ENCODE measurements at places on chromosomes 11 and 22. TPM values are rescaled to one million over a fixed set of nuclear protein-coding genes. Genes with fewer than 3 reads are reported as not detected.

GRCh38 chr11:67387069-67387468 lies 4.7 kb upstream of the RAD9A start:
- 0 out of 2 replicates have a peak, but pooled peaks cover 2% of the 10 kb centered on the region for H3K4me1 ChIP-seq
- no peaks in the 10 kb centered on the region for H3K27me3 ChIP-seq
- DNase-seq, result no peak
- H3K4me3 ChIP-seq, result no peak overlapping the region
- no peak overlapping the region for H3K27ac ChIP-seq

- no peaks in the 10 kb centered on the region for H3K27me3 ChIP-seq
- no peak for DNase-seq
- H3K4me1 ChIP-seq, result peaks cover 4% of the 10 kb centered on the region
- H3K27ac ChIP-seq, result no peak overlapping the region
Observed at GRCh38 chr11:14253421-14253820, 105.6 kb downstream of the RRAS2 start.

GRCh38 chr11:80477178-80477577 lies 1036.3 kb upstream of the TENM4 start:
- no peak for DNase-seq
- H3K4me1 ChIP-seq, result peaks cover 3% of the 10 kb centered on the region
- no peak overlapping the region for H3K4me3 ChIP-seq
- no peak overlapping the region for H3K27ac ChIP-seq

Gene SERPIND1
- polyA plus RNA-seq, result not detected

- no peaks in the 10 kb centered on the region for H3K27me3 ChIP-seq
- no peak overlapping the region for H3K27ac ChIP-seq
- H3K4me1 ChIP-seq, result no peaks in the 10 kb centered on the region
- H3K36me3 ChIP-seq, result no peaks in the 10 kb centered on the region
- H3K4me3 ChIP-seq, result no peak overlapping the region
Observed at GRCh38 chr22:26286091-26286820, 117.0 kb downstream of the SEZ6L start.

- no peaks in the 10 kb centered on the region for H3K4me1 ChIP-seq
- DNase-seq, result no peak
- H3K4me3 ChIP-seq, result no peak overlapping the region
- no peaks in the 10 kb centered on the region for H3K27me3 ChIP-seq
- no peaks in the 10 kb centered on the region for H3K36me3 ChIP-seq
- H3K27ac ChIP-seq, result no peak overlapping the region
Observed at GRCh38 chr11:113329725-113330124, 15.3 kb downstream of the TTC12 start.

DNA sequence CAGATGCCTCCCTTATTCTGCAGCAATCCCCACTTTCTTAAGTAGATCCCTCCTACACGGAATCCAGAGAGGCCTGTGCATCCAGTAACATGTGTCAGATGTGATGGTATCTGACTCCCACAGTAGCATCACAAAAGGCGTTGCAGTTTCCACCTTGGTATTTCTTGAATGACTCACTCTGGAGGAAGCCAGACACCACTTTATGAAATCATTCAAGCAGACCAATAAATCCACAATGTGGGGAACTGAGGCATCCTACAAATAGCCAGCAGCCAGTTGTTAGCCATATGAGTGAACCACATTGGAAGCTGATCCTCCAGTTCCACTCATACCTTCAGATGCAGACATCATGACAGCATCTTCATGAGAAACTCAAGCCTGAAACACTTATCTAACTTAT lies 798.1 kb downstream of the OPCML start:
- no peaks in the 10 kb centered on the region for H3K36me3 ChIP-seq
- H3K27ac ChIP-seq, result no peak overlapping the region
- peaks cover 5% of the 10 kb centered on the region for H3K4me1 ChIP-seq
- H3K27me3 ChIP-seq, result no peaks in the 10 kb centered on the region

DNA sequence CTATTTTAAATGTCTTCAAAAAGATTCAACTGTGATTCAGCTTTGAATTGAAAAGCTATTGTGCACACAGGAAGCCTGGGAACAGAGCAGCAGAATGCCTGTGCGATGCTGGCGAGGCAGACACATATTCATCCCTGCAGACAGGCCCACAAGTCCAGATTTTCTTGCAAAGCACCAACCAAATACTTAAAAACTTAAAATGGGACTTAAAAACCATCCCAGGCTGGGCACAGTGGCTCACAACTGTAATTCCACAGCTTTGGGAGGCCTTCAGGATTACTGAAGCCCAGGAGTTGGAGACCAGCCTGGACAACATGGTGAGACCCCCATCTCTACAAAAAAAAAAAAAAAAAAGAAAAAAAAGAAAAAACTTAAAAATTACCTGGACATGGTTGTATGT lies 122.6 kb upstream of the SERPIND1 start:
- H3K27ac ChIP-seq, result no peak overlapping the region
- no peak overlapping the region for H3K4me3 ChIP-seq
- H3K27me3 ChIP-seq, result no peaks in the 10 kb centered on the region
- no peaks in the 10 kb centered on the region for H3K4me1 ChIP-seq
- no peak for DNase-seq
- no peaks in the 10 kb centered on the region for H3K36me3 ChIP-seq

Gene XRRA1
- polyA plus RNA-seq, result 2.1 TPM

Gene UBASH3B
- polyA plus RNA-seq, result 7.6 TPM

DNA sequence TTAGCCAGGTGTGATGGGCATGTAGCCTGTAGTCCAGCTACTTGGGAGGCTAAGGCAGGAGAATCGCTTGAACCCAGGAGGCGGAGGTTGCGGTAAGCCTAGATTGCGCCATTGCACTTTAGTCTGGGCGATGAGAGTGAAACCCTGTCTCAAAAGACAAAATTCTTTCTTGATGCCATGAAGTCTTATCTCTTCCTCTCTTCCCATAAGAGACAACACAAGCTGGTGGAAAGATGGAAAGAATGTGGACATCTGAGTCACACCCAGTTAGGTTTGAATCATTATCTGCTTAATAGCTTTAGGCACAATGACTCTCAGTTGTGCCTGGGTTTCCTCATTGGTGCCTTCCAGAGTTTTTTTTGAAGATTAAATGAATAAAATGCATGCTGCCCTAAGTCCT lies 35.3 kb downstream of the KREMEN1 start:
- no peak overlapping the region for H3K4me3 ChIP-seq
- DNase-seq, result no peak
- peaks cover 3% of the 10 kb centered on the region for H3K4me1 ChIP-seq

DNA sequence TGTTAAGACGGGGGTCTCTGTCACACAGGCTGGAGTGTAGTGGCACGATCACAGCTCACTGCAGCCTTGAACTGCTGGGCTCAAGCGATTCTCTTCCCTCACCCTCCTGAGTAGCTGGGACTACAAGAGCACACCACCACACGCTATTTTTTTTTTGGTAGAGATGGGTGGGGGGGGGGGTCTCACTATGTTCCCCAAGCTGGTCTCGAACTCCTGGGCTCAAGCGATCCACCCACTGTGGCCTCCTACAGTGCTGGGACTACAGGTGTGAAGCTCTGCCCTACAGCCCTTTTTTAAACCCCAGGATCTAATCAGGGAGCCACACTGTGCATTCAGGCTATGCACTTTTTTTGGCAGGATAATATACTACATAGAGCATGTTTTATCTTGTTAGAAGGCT lies 1.4 kb upstream of the DHCR7 start:
- H3K4me1 ChIP-seq, result peaks cover 19% of the 10 kb centered on the region
- peaks cover 5% of the 10 kb centered on the region for H3K36me3 ChIP-seq
- H3K27ac ChIP-seq, result no peak overlapping the region
- no peak for DNase-seq
- peak overlapping the region; percentile 95 for H3K4me3 ChIP-seq

Gene THY1
- polyA plus RNA-seq, result 2,479 TPM

- DNase-seq, result peak; percentile 79
- no peak overlapping the region for H3K27ac ChIP-seq
- peaks cover 9% of the 10 kb centered on the region for H3K4me1 ChIP-seq
- no peaks in the 10 kb centered on the region for H3K36me3 ChIP-seq
- peak overlapping the region; percentile 43 for H3K4me3 ChIP-seq
Observed at GRCh38 chr11:113474362-113475159, 637 bp downstream of the DRD2 start.

- no peaks in the 10 kb centered on the region for H3K36me3 ChIP-seq
- H3K4me1 ChIP-seq, result no peaks in the 10 kb centered on the region
- H3K27ac ChIP-seq, result no peak overlapping the region
- no peak overlapping the region for H3K4me3 ChIP-seq
Observed at GRCh38 chr22:22099194-22099486, 116.6 kb upstream of the TOP3B start.

- no peaks in the 10 kb centered on the region for H3K27me3 ChIP-seq
- DNase-seq, result no peak
- no peaks in the 10 kb centered on the region for H3K4me1 ChIP-seq
Observed at GRCh38 chr11:110454609-110455008, 24.9 kb downstream of the FDX1 start.

Gene HEPN1
- polyA plus RNA-seq, result not detected

Gene SOX10
- 3.8 TPM for polyA plus RNA-seq

DNA sequence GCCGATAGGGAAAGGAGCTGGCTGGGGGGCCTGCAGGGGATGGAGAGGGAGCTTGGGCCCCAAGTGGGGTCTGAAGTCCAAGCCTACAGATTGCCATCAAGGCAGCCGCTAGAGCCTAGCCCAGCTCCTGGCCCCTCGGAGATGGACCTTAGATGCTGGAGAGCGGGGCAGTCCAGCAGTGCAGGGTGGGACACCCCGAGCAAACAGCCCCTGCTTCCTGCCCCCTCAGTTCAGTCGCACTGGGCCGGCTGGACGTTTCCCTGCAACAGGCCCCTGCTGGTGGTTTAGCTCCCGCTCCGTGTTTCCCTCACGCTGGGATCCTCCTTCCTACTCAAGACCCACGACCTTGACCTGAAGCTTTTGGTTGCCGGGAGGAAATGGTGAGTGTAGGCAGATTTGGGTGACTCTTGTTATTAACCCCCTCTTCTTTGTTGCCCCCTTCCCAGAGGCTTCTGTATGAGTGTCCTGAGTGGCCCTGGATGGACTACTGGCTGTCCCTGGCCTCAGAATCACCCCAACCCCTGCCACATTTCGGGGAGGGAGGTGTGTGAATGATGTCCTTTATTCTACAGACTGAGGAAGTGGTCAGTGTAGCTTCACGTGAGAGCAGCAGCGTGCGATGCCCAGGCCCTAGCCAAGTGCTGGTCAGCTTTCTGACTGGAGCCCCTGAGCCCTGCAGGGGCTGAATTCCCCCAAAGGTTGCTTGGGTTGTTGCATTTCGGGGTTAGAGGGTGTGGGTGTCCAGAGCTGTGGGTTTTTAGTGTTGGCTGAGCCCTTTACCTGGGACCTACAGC lies 2.7 kb downstream of the ST3GAL4 start:
- H3K27me3 ChIP-seq, result no peaks in the 10 kb centered on the region
- H3K4me1 ChIP-seq, result peaks cover 26% of the 10 kb centered on the region
- DNase-seq, result no peak
- no peak overlapping the region for H3K27ac ChIP-seq
- H3K36me3 ChIP-seq, result no peaks in the 10 kb centered on the region

GRCh38 chr11:18485913-18486528 lies 30.4 kb downstream of the LDHAL6A start:
- peaks cover 38% of the 10 kb centered on the region for H3K36me3 ChIP-seq
- H3K27ac ChIP-seq, result no peak overlapping the region
- DNase-seq, result no peak
- H3K27me3 ChIP-seq, result no peaks in the 10 kb centered on the region

DNA sequence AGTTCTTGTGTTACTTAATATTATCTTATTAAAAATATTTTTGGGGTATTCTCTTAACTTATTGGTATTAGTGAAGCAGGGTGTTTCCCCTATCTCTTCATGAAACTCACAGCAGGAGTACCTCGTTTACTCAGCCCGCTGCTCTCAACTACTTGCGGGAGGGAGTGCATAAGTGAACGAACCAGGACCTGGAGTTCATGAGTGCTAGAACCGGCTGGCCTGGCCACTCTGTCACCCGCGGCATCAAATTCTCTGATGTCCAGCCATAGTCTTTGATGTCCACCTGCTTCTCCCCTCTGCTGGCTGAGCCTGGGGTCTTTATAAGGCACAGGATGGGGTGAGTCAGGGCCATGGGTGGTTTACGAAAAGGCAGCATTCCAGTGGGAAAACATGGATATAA lies 216.7 kb upstream of the ANO5 start:
- no peak overlapping the region for H3K4me3 ChIP-seq
- H3K4me1 ChIP-seq, result no peaks in the 10 kb centered on the region
- no peak overlapping the region for H3K27ac ChIP-seq

DNA sequence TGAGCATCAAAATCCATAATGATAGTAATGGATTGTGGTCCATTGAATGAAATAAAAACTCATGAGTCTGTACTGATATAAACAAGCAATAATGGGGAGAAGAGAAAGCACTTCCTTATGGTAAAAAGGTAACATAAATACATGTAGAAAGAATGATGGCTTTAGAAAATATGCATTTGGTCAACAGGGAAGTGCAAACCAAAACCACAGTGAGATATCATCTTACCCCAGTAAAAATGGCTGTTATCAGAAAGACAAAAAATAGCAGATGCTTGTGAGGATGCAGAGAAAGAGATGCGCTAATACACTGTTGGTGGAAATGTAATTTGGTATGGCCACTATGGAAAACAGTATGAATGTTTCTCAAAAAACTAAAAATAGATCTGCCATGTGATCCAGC lies 6.9 kb upstream of the MMP20 start:
- no peak overlapping the region for H3K27ac ChIP-seq
- no peak for DNase-seq
- H3K4me1 ChIP-seq, result no peaks in the 10 kb centered on the region
- no peaks in the 10 kb centered on the region for H3K36me3 ChIP-seq
- H3K4me3 ChIP-seq, result no peak overlapping the region

DNA sequence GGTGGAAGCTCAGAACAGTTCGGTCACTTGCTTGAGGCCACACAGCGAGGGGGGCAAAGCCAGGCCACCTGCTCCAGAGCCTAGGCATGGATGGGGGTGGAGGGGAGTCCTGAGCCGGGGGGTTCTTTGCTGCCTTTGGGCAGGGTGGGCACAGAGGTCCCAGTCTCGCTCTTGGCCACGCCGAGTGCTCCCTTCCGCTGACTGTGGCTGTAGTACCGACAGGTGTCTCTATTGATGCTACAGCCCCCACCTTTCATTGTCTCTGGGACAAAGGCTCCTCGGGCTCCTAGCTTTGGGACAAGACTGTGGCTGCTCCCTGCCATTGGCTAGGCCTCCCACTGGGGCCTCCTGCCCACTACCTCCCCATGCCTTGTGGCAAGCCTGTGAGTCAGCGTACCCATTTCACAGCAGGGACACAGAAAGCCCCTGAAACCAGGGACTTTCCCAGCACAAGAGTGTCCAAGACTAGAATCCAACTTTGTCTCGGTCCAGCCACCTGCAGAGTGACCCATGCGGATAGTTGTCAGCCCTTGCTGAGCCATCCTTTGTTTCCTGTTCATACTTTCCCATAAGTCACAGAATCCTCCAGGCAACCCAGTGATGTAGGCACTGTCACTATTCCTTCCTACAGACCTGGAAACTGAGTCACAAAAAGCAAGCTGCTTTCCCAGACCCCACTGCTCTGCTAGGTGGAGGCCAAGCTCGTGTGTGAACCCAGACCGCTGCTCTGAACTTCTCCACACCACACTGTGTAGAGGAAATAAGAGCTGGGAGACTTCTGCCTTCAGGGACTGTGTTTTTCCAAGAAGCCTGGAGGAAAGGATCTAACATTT lies 17.2 kb downstream of the MYEOV start:
- H3K36me3 ChIP-seq, result no peaks in the 10 kb centered on the region
- DNase-seq, result no peak
- no peak overlapping the region for H3K4me3 ChIP-seq
- no peaks in the 10 kb centered on the region for H3K4me1 ChIP-seq

Gene PKNOX2
- 2.5 TPM for polyA plus RNA-seq

Gene GLYAT
- polyA plus RNA-seq, result not detected
